Right lobe of liver (tissue), 6 donors: ENCODE measurements at places on chromosomes 16 and 17.
A peak's percentile ranks its signal among the peaks of the same experiment; 100 is the strongest.

DNA sequence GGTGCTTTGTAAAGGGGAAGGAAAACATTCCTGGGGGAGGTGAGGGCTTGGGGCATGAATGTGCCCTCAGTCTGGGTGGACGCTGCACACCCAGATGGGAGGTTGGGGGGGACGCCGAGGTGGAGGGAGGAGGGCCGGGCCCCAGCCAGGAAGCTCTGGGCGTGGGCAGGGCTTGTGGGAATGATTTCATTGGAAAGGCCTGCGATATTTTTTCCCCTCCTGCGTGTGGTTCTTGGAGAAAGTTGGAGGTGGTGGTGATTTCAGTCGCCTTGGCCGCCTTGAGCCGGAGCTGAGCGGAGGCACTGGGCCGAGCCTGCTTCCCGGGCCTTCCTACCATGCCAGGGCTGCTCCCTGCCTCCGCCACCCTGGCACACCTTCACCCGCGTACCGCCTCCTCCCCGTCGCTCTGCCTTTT, 26.4 kb upstream of the CLEC18A start:
- H3K36me3 ChIP-seq = no peaks in the 10 kb centered on the region
- no peak for DNase-seq
- no peak overlapping the region for H3K4me3 ChIP-seq
- no peaks in the 10 kb centered on the region for H3K4me1 ChIP-seq
- no peaks in the 10 kb centered on the region for H3K27me3 ChIP-seq

DNA sequence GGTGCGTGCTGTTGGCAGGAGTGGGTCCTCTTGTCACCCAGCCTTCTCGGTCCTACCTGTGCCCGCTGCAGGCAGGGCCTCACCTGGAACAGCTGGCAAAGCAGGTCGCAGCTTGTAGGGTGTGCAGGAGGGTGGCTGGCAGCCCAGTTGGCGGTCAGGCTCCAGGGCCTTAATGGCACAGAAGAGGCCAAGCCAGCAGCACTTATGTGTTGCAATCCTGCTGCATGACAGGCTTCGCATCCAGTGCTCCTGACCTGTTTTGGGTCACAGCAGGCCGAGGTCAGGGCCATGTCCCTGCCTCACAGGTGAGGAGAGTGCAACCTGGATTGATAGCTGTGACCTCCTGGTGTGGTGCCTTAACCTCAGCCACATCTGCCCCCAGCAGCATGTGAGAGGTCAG, 31.9 kb downstream of the ZC3H18 start:
- no peak overlapping the region for H3K27ac ChIP-seq
- H3K27me3 ChIP-seq = no peaks in the 10 kb centered on the region
- peak; percentile 98 for DNase-seq

DNA sequence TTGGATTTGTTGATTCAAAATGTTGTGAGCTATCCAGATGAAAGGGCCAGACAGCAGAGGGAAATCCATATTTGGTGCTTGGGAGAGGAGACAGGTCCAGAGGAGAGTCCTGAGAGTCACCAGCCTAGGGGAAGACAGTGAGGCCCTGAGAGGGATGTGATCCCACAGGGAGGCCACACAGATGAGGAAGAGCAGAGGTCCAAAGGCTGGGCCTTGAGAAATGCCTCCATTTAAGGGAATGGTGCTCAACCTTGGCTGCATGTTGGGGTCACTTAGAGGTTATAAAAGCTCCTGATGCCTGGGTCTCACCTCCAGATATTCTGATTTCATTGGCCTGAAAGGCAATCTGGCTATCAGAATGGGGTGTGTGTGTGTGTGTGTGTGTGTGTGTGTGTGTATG, 194.9 kb downstream of the UTP18 start:
- H3K27me3 ChIP-seq = no peaks in the 10 kb centered on the region
- no peaks in the 10 kb centered on the region for H3K36me3 ChIP-seq
- H3K27ac ChIP-seq = no peak overlapping the region

- no peaks in the 10 kb centered on the region for H3K4me1 ChIP-seq
- no peak overlapping the region for H3K27ac ChIP-seq
- no peak for DNase-seq
- no peak overlapping the region for H3K4me3 ChIP-seq
- H3K27me3 ChIP-seq = no peaks in the 10 kb centered on the region
Observed at GRCh38 chr16:77077256-77077922, 113.6 kb upstream of the MON1B start.

DNA sequence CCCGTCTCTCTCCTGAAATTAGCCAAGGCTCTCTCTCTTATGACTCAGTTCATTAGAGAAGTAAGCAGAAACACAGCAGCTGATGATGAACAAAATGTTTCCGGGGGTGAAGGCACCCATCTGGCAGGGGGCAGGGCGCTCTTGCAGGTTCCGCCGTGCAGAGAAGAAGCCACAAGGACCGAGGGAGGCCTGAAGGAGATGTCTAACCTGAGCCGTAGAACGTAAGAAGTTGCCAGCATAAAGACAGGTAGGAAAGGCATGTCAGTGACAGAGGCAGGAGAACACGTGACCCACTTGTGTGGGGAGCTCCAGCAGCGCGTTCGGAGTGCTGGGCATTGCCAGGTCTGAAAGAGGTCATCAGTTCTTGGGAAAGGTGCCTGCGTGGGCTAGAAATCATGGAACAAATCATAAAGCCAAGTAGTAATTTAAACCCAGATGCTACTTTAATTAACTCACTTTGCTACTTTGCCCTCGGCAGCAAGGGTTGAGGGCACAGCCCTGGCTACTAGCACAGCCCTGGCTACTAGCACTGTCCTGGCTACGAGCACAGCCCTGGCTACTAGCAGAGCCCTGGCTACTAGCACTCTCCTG, 198.6 kb downstream of the RPTOR start:
- H3K4me3 ChIP-seq = no peak overlapping the region
- H3K4me1 ChIP-seq = no peaks in the 10 kb centered on the region
- no peaks in the 10 kb centered on the region for H3K36me3 ChIP-seq
- peak; percentile 52 for DNase-seq
- no peaks in the 10 kb centered on the region for H3K27me3 ChIP-seq

GRCh38 chr17:784143-784542, 2.0 kb downstream of the MRM3 start:
- peaks cover 15% of the 10 kb centered on the region for H3K36me3 ChIP-seq
- no peaks in the 10 kb centered on the region for H3K27me3 ChIP-seq
- no peak overlapping the region for H3K4me3 ChIP-seq
- no peaks in the 10 kb centered on the region for H3K4me1 ChIP-seq
- H3K27ac ChIP-seq = no peak overlapping the region

DNA sequence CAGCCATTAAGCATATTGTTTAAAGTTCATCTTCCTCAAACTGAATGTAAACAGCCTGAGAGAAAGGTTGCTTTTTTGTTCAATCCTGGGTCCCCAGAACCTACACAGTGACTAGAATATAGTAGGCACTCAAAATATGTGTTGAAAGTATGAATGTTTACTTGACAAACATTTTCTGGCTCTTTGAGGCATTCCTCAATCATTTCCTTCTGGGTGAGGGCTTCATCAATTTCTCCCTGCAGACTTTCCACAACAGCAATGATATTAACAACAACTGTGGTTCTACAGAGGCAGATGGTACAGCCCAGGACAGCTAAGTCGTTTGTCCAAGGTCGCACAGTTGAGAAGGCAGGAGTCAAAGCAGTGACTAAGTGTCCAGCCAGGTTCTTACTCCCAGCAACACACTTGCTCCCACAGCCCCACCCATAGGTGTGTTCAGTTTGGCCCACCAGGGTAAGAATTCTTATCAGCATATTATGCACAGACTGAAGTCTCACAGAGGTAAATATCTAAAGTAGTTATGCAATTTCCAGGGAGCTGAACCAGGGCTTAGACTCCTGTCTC, 61.1 kb downstream of the HS3ST3B1 start:
- no peak overlapping the region for H3K4me3 ChIP-seq
- H3K4me1 ChIP-seq = peaks cover 6% of the 10 kb centered on the region
- H3K27ac ChIP-seq = no peak overlapping the region
- H3K27me3 ChIP-seq = no peaks in the 10 kb centered on the region

DNA sequence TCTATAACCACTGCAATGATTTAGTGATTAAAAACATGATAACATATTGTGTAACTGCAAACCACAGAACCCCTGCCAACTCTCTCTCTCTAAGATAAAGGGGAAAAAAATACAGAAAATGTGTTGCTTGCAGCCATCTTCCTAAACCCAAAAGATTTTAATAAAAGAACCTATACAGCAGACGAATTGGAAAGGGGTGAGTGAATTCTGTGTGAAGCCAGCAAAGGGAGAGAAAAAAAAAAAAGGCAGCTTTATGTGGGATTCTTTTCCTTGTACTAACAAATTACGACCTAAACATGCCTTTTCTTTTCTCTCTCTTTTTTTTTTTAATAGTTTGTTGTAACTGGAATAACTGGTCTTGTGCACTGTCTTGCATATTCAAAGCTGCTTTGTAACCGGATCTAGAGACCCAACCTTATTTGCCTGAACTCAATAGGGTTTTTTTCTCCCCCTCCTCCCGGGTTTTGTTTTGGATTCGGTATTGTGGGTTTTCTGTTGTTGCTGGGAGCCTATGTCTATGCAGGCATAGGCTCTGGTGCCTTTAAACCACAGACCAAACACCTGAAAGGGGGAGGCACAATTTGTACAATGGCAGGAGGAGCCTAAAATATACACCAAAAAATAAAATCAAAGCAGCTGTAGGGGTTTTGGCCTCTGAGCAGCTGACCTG, 7.0 kb upstream of the ZFHX3 start:
- no peak overlapping the region for H3K4me3 ChIP-seq
- no peaks in the 10 kb centered on the region for H3K27me3 ChIP-seq
- no peaks in the 10 kb centered on the region for H3K36me3 ChIP-seq
- DNase-seq = no peak
- H3K27ac ChIP-seq = peak overlapping the region; percentile 99

DNA sequence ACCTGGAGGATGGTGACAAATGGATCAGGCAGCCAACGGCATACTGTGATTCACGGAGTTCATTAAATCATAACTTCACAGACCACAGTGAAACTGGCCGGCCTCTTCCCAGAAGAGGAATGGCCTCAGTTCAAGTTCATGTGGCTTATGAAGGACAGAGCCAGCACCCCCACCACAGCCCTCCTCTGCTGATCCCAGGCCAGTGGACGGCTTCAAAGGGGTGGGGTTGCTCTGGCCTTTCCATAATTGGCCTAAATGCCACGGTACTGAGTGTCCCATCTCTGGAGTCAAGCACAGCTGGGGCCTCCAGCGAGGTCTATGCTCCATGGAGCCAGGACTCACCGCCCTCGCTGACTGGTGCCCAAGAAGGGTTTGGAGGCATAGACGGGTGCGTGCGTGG, 21.4 kb downstream of the GALNS start:
- H3K4me3 ChIP-seq = no peak overlapping the region
- peaks cover 2% of the 10 kb centered on the region for H3K36me3 ChIP-seq

DNA sequence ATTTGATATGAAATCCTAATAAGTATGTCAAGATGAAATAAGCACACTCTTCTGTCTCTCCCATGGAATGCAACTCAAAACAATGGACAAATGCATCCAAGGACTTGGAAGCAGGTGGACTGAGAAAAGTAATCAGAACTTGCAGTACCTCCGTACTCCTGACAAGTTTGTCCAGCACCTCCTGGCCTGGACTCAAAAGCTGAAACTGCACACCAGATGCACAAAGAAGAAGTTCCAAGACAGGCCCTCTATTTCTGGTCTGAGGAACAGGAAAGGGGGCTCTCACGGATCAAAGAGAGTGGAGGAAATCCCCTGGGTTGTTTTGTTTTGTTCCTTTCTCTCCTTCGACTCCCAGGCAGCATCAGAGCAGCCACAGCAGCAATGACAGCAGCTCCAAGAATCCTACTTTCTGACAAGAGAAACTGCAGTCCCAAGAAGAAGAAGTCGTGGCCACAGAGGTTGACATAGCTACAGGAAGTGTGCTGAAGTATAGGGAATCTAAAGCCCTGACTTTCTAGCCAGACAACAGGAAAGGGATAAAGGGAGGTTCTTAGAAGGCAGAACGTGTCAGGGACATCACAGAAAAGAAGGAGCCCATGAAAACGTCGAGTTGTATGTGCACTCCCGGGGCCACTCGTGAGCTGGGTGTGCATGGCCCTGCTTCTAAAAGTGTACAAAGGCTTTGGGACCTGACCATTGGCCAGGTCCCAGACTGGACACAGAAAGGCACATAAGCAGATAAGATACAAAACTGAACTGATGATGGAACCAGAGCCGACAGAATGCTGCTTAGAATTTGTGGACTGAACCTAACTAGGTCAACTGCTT, 29.3 kb downstream of the AKAP10 start:
- no peak for DNase-seq
- no peak overlapping the region for H3K4me3 ChIP-seq
- H3K36me3 ChIP-seq = peaks cover 2% of the 10 kb centered on the region
- no peaks in the 10 kb centered on the region for H3K27me3 ChIP-seq
- no peaks in the 10 kb centered on the region for H3K4me1 ChIP-seq

DNA sequence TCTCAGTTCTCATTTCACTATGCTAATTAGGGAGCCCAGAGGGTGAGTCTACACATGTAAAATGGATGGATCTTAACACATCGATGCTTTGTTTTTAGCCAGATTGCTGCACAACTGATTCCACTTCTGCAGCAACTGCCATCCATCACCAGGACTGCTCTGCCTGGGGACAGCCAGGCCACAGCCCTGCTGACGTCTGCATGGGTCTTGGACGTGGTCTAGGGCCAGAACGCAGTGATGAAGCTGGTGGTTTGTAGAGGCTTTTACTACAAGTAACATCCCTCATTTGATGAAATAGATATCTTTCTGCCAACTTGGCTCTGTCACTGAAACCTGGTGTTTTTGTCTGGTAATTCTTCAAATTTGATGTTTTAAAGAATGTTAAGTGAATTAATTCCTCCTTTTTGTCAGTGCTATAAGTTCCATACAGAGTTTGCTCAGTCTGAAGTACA, 50.6 kb downstream of the MARCHF10 start:
- H3K36me3 ChIP-seq = no peaks in the 10 kb centered on the region
- H3K27ac ChIP-seq = no peak overlapping the region
- H3K4me1 ChIP-seq = no peaks in the 10 kb centered on the region
- no peaks in the 10 kb centered on the region for H3K27me3 ChIP-seq
- H3K4me3 ChIP-seq = no peak overlapping the region

- DNase-seq = no peak
- no peaks in the 10 kb centered on the region for H3K27me3 ChIP-seq
- peaks cover 55% of the 10 kb centered on the region for H3K4me1 ChIP-seq
- H3K27ac ChIP-seq = no peak overlapping the region
- H3K4me3 ChIP-seq = no peak overlapping the region
Observed at GRCh38 chr17:29050176-29050575, 7.2 kb downstream of the PIPOX start.

DNA sequence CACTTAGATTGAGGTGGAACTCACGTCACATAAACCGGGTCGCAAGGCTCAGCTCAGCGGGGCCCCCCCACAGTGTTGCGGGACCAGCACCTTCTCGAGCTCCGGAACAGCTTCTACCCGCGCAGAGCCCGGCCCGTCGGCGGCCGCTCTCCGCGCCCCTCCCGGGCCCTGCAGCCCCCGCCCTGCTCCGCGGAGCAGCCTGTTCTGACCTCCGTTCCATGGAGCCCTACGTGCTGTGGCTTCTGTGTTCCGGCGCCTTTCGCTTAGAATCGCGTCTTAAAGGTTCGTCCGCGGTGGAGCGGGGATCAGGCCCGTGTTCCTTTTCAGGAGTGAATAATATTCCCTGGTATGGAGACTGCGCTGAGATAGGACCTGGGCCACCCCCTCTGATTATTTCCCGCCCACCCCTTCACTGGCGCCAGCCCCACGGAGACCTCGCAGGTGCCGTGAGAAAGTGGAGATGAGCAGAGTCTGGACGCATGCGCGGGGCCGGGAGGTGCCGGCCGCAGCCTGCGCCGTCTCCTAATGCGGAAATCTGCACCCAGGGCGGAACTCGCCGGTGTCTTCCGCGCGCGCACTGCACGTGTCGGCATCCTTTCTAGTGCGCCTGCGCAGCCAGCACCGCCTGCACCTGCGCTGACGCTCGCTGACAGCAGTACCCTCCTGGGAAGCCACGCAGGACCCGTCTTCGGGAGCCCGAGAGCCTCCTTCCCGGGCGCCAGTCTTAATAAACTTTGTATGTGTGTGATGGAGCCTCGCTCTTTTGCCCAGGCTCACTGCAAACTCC, 30.9 kb downstream of the ZNF778 start:
- DNase-seq = no peak
- H3K27me3 ChIP-seq = no peaks in the 10 kb centered on the region
